Stimulated activated CD8-positive, alpha-beta memory T cell treated with anti-CD3 and anti-CD28 coated beads, Interleukin-4, amount 100 ng/mL, for 1 hour (primary cell): ENCODE measurements at places on chromosomes 5 and 9.

- DNase-seq = peak; percentile 13
These were observed 833 bp downstream of the ANKHD1 start for GRCh38 chr5:140402258-140403074.

DNA sequence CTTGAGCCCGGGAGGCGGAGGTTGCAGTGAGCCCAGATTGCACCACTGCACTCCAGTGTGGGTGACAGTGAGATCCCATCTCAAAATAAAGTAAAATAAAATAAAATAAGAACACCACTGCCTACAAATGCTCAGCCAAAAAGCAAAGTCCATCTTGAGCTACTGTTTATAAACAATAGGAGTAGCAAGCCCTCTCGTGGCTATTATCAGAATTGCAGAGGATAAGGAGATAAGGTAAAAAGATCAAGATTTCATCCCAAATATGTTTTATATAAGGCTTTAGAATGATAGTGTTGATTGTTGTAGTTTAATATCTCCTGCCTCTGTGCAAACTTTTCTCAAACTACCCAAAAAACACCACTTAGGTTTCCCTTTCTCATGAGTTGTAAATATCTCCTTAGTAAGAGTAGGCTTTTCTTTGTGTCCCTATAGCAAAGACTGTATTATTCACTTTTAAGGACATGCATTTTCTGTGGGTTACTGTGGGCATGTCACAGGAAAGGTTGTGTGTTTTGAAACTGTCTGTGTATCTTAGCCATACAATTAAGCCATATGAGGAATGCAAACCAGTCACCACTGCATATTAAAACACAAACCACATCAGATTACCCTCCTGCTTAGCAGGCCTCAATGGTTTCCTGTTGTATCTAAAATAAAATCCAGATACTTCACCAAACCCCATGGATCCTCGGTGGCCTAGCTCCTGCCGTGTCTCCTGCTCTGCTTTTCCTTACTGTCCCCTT, 31.8 kb upstream of the CKS2 start:
- DNase-seq = no peak

DNA sequence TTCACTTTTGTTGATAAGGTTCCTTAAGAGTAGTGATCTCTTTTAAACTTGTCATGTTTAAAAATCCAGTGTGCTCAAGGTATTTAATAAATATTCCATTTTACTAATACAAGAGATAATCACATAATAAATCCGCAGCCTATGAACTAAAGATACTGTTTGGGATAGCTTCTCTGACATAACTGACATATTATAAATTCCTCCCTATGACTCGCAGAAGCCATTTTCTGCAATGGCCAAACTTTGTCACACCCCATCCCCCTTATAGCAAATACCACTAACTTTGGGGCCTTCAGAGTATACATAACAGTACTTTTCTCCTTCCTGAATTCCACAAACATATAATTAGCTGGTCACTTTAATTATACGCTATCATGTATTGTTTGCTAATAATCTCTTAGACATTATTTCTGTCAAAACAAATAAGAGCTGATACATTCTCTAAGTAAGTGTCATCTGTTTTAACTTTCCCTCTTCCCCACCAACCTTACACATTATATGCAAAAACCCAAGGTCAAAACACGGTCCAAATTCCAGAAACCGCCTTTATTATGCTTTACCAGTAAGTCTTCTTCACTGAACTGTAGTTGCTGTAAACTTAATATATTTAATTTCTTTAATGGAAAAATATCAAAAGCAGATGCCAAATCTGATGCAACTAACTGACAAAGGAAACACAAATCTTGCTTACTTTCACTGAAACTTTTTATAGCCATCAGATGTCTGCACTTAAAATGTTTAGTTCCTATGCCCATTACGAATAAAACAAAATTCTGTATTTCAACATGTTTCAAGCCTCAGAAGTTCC, 971 bp downstream of the TMEM267 start:
- no peak for DNase-seq

- DNase-seq = no peak
These were observed 3.0 kb downstream of the MLANA start for GRCh38 chr9:5893591-5894236.

DNA sequence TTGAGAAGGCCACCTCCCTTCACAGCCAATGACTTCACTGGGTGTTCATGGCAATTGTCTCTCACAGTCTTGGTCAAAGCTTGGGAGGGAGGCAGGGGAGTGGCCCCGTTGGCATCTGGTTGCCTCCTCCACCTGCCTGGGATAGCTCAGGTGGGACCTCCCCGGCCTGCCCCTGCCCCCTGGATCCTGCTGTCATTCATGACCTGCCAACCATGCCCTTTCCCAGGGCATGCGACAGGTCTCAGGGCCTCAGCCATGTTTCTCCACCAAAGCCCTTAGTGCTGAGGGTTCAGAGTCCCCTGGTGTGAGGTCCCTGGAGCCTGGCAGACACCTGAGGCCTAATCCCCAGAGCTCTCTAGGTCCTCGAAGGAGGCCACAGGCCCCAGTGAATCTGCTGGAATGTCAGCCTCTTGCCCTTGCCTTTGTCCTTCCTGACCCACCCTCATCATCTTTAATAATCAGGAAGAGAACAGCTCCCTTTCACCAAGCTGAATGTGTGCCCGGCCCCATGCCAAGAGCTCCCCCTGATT, 5.6 kb downstream of the DAB2IP start:
- no peak for DNase-seq

DNA sequence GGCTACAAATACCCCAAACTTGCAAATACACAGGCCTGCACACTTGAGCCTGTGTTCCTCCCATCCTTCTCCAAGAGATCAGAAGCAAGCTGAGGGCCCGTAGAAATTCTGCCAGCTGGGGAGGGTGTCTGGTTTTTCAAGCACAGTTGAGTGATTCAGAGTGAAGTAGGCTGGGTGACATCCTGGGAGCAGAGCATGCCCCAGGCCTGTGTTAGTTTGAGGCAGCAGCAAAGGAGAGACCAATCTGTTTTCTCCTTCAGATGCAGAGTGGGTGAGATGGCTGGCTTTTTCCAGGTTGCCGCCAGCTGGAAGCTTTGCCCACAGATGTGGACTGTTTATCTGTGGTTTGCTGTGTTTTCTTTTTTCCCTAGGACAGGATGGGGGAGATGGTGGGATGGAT, 63.1 kb downstream of the RCL1 start:
- DNase-seq = no peak
